Uterus (tissue), 4 donors: ENCODE measurements at places on chromosomes 2 and 18. TPM values are rescaled to one million over a fixed set of nuclear protein-coding genes. Genes with fewer than 3 reads are reported as not detected.
A peak's percentile ranks its signal among the peaks of the same experiment; 100 is the strongest.

The DNMT3A gene
- 45.6 TPM for total RNA-seq

The CTAGE1 gene
- not detected for total RNA-seq

The DSG2 gene
- 25.0 TPM for total RNA-seq

The ERBB4 gene
- 13.3 TPM for total RNA-seq

The DPP10 gene
- total RNA-seq: 33.0 TPM

- DNase-seq: no peak
Observed at GRCh38 chr18:7658701-7659100, 91.6 kb downstream of the PTPRM start.

- no peak for DNase-seq
Observed at GRCh38 chr2:20231159-20231558, 6.2 kb upstream of the SDC1 start.

DNA sequence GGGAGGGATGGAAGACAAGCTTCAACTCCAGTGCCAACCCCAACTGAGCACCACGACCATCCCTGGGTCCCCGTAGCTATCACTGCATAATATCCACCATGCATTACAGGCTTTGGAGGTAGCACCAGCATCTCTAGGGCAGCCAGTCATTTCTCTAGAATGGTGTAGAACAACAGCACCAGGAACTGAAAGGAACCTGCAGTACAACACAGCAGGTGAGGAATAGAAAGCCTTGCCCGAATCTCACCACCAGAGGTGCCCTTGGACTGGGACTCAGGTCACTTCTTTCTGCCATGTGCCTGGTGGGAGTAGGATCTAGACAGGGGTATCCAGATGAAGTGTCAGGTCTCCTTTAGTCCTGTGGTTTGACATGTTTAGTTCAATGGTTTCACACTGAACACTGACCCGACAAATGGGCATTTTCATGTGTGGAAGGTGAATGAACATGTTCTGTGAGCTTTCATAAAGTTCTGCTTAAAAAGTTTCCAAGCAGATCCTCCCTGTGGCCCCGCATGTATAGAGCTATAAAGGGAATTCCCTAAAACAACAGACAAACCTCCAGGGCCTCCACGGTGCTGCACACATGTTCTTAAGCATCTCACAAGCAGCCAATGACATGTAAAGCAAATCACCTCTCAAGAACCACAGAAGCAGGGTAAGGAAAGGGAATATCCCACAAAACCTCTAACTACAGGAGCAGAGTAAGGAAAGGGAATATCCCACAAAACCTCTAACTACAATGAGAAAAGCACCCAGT is 208.3 kb downstream of the AFF3 start:
- DNase-seq: no peak

- no peak for DNase-seq
Observed at GRCh38 chr2:63853527-63854310, 12.0 kb downstream of the UGP2 start.

GRCh38 chr2:112870841-112871835 is 34.6 kb upstream of the IL1B start:
- DNase-seq: no peak

DNA sequence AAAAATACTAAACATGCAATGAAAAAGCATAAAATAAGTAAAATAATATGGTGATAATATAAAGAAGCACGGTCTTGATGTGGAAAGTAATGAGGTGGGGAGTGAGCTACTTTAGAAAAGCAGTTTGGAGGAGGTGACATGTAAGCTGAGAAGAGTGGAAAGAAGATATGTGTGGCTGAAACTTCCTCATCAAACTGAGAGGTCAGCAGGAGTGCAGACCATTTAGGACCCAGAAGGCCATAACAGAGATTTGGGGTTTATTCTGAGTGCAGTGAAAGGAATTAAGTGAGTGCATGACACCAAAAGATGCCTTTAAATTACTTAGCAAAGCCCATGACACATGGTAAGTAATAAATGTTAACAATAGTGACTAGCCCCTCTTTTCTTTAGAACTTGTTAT is 24.4 kb upstream of the TMEM182 start:
- DNase-seq: no peak

DNA sequence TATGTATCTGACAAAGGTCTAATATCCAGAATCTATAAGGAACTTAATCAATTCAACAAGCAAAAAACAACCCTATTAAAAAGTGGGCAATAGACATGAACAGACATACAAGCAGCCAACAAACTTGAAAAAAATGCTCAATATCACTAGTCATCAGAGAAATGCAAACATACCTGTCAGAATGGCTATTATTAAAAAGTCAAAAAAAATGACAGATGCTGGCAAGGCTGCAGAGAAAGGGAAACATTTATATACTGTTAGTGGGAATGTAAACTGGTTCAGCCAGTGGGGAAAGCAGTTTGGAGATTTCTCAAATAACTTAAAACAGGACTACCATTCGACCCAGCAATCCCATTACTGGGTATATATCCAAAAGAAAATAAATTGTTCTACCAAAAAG is 21.6 kb downstream of the SESTD1 start:
- no peak for DNase-seq

- peak; percentile 32 for DNase-seq
Observed at GRCh38 chr2:8525582-8526402, 156.1 kb upstream of the ID2 start.

- no peak for DNase-seq
Observed at GRCh38 chr2:240269380-240269779, 128.9 kb upstream of the OTOS start.

DNA sequence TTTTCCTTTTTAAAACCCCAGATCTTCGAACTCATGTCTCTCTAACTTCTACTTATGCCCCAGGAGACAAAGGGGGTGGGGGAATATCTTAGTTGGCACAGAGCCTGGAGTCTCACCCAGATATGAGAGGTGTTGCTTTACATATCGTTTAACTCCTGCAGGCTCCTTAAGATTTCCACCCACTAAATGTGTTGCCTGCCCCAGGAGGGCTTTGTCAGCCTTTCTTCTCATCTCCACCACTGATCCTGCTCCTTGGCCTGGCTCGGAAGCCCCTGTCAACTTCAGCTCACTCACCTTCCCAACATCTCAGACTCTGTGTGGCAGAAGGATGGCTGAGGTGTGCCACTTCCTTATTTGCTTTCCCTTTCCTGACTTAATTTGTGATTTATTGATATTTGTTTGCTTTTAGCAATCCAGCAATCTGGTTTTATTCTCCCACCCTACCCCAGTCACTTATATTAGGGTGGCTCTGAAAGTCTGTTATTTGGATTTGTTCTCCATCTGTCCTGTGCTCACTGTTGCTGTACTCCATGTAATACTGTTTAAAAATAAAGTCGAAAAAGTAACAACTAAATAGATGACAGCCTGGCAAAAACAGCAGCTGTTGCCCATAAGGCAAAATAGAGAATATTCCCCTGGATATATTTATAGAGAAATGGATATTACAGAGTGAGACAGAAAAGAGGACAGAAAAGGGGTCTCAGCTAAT is 200.6 kb downstream of the ZBTB7C start:
- no peak for DNase-seq
